ENCODE measurements at places on chromosomes 2 and 18.

DNA sequence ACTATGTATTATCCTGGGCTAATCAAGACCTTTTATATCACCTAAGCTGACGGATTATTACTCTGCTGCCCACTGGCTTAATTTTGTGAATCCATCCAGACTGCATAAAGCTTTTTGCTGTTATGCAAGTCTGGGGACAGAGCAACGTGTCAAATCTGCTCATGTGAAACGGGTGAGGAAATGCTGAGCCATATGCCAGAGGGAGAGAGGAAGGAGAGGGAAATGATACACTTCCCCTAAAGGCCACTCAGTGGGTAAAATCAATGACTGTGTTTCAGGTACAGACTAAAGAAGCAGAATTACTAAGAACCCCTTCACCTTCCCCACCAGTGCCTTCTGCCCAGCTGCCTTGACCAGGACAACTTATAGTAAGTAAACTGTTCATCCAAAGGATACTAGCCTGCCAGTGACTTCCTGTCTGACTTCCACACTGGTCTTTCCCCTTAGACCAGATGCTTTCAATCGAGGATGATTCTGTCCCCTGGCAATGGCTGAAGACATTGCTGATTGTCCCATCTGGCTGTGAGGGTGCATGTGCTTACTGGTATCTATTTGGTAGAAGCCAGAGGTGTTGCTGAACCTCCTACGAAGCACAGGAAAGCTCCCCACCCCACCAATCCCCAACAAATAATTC, 43.0 kb downstream of the STAT1 start:
- peak; percentile 72 for DNase-seq

- no peak for DNase-seq
Observed at GRCh38 chr2:25131253-25131566, 37.2 kb downstream of the POMC start.

- no peak for DNase-seq
Observed at GRCh38 chr2:95344656-95345055, 47.5 kb downstream of the KCNIP3 start.

DNA sequence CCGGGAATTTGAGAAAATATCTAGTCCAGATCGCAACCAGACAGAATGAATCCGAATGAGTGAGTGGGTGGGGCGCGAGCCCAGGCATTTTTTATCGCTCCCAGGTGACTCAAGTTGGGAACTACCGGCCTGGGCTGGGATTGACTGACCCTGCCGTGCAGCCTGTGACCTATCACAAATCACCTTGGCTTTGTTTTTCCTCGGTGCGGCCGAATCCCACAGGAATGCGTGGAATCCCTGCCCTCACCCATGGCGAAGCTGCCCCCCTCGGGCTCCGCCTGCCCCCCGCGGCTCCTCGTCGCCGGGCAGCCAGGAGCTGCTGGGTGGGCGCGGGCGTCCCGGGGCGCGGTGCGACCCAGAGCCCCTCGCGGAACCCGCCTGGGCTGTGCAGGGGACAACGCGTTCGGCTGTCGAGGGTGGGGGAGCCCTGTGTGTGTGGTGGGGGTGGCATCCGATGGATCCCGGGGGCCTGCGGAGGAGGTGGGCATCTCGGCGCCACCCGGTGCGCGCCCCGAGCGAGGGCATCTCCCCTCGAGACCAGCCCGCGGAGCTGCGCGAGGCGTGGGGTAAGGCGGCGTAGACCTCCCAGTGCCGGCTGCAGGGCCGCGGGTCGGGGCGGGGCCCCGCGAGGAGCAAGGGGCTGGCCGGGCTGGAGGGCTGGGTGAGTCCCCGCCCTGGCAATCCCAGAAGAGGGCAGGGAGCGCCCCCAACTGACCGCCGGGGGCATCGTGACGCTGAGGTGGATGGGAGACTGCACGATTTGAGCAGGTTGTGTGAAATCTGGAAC, 16.5 kb downstream of the B3GNT7 start:
- DNase-seq = peak; percentile 94

DNA sequence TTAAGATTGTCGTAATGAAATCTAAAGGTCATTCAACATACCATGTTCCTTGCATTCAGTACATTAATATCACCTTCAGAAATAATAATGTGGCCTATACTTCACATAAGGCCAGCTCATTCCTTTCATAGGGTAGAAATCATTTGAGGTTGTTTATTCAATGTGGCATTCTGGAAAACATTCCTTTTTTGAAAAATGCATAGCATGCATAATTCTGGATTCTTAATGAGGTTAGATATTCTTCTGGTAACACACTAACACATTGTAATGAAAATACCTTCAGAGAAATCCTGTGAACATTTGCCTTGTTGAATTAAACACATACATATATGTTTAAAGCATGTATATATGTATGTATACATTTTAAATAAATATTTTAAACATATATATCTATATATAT, 204.6 kb upstream of the KCNH7 start:
- DNase-seq = no peak

GRCh38 chr2:17162713-17163112, 355.5 kb downstream of the RAD51AP2 start:
- DNase-seq = no peak

Measured in suppressor macrophage treated with lipopolysaccharide for 1 hour (primary cell).